RCC 7860 (cell line): ENCODE measurements at places on chromosomes 16 and 17.

DNA sequence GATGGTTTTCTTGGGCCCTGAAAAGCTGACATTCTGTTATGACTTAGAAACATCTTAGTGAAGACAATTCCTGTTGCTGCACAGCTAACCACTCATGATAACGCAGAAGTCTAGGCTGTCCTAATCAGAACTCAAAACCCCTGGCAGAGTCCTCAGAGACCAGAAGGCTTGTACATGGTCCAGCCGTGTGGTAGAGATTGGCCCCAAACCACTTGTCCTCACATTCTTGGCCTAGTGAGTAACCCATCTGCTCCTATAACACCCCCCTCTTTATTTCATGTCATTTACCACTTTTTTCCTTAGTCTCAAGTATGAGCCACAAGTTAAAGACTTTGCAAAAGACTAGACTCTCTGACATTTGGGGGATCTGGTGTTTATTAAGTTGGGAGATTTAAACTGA, 116.5 kb upstream of the ADAMTS18 start:
- DNase-seq: no peak

DNA sequence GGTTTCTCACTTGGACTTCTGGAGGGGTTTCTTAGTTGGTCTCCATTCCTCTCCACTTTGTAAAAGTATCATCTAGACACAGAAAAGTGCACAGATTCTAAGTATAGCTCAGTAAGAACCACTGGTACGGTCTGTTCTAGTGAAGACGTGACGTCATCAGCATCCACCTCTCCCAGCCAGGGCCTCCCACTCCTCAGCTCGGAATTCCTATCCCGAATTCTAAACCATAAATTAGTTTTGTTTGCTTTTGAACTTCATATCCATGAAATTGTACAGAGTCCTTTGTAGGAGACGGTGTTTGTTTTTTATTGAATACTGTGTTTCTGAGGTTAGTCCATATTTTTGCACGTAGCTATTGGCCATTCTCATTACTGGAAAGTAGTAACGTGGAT, 25.5 kb downstream of the FOXK2 start:
- no peak for DNase-seq

DNA sequence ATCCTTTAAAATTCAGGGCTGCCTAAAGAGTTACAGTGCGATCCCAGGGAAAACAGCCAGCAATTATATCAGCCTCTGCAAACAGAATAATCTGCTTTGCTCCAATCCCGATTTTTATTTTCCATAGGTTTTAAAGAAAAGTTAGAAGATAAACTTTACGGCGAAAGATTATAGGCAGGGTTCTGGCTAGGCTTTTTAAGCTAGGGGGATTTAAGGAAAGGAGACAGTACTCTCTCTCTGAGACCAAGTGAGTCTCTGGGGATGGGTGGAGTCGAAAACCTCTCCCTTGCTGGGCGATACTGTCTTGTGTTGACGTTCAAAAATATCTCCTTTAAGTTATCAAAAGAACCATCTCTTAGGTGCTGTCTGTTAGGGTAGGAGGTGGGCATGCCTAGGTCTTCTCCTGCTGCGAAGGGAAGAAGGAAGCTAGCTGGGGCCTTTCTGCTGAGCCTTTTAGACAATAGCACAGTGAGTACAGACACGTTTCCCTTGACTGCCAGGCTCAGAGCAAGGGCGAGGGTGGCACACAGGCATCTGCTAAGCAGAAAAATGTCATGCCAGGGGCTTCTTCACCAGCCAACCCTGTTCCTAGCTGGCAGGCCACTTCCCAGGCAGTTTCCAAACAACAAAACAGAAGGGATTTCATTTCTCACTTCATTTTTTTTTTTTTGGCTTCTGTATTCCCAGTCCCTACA, 167.9 kb upstream of the MAF start:
- DNase-seq: no peak

- no peak for DNase-seq
Observed at GRCh38 chr17:74547264-74547663, 1.3 kb upstream of the CD300C start.

DNA sequence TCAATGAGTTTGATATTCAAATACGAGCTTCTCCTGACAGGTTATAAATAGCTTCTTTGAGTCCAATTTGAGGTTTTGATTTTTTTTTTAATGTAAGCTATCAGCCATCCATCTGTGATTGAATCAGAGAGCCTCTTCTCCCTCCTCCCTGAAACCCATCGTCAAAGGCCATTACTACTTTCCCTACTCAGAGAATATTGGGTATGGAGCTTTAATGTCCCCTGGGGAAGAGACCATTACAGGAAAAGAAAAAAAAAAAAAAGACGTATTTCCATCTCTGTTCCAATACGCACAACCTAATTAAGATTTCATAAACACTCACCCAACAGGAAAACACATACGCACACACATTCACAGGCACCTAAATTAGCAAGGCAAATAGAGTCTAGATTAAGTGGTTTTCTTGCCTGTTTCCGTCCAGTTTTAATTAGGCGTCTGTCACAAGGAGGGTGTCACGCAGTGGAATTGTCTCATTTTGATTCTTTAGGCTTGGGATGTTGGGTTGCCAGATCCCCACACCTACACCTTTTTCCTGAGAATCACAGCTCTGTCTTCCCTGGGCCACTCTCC, 194.3 kb upstream of the RPL38 start:
- no peak for DNase-seq

- DNase-seq: no peak
Observed at GRCh38 chr16:26186091-26186615, 494.4 kb downstream of the HS3ST4 start.

- no peak for DNase-seq
Observed at GRCh38 chr16:82888591-82889001, 261.8 kb downstream of the CDH13 start.

DNA sequence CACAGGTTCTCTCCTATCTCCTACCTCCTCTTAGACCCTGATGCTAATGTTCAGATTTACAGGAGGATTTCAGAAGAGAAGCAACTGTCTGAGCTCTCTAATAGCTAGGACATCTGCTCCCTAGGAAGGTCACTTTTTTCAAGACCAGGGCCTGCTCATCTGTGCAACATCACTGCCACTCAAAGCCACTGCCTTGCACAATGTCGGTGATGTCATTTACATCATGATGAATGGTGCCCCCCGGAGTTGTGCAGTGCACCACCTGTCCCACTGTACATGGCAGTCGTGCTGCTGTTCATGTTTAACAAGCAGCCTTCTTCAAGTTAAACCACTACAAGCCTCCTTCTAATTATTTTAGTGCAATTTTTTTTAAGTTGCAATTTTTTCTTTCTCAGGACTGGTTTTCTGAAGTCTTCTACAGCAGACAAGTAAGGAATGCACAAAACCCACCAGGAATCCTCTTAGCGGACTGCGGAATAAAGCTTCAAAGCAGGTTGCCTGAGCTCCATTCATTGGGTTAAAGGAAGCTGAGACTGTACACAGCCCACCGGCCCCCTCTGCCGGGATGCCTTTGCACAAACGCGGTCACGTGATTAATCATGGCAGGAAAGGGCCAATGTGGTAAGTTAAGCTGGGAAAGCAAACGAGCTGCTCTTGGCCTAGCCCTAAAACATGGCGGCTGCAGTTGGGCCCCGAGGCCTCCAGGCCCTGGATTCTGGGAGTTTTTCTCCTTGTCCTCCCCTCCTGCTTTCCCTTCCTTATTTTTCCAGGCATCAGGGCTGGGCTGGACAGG, 74.1 kb downstream of the MYH11 start:
- no peak for DNase-seq

GRCh38 chr16:82302042-82302727, 132.2 kb upstream of the MPHOSPH6 start:
- no peak for DNase-seq

GRCh38 chr16:64687786-64688185, 434.1 kb downstream of the CDH11 start:
- no peak for DNase-seq

- DNase-seq: peak; percentile 41
Observed at GRCh38 chr17:45127548-45128300, 4.6 kb downstream of the PLCD3 start.

DNA sequence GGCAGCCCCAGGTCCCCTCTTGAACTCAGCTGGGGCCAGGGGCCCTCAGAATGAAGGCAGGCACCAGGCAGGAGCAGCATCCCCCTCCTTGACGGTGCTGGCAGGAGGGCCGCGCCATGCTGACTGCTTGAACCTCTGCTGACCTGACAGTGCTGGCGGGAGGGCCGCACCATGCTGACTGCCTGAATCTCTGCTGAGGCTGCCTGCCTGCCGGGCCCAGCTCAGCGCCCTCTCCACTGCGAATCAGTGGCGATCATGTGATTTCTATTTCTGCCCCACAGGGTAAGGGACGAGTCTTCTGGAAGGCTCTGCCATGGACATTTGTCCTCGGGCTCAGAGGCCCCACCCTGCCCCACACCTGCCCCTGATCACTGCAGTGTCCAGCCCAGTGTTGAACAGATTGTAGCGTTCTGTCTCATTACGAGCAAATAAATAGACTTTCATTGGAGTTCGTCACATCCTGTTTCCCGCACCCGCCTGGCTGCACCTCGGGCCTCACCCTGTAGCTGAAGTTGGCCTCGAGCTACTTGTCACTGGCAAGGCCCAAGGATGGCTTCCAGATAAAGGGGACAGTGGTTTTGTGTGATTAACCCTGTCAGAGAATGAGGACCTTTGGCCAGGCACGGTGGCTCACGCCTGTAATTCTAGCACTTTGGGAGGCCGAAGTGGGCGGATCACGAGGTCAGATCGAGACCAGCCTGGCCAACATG, 8.6 kb downstream of the C16orf90 start:
- no peak for DNase-seq

- peak; percentile 70 for DNase-seq
Observed at GRCh38 chr16:4477966-4478365, 1.8 kb downstream of the HMOX2 start.
